ENCODE measurements at places on chromosomes 16 and 17.
A peak's percentile ranks its signal among the peaks of the same experiment; 100 is the strongest.

GRCh38 chr16:25709213-25709612 is 17.5 kb downstream of the HS3ST4 start:
- no peaks in the 10 kb centered on the region for H3K27me3 ChIP-seq
- no peak overlapping the region for H3K27ac ChIP-seq
- peak; percentile 11 for DNase-seq
- H3K4me3 ChIP-seq: no peak overlapping the region

- no peak overlapping the region for H3K4me3 ChIP-seq
- no peaks in the 10 kb centered on the region for H3K36me3 ChIP-seq
- H3K27ac ChIP-seq: no peak overlapping the region
- no peak for DNase-seq
Observed at GRCh38 chr16:11109566-11109965, 146.4 kb downstream of the SOCS1 start.

- no peak for DNase-seq
- H3K4me1 ChIP-seq: no peaks in the 10 kb centered on the region
- no peak overlapping the region for H3K27ac ChIP-seq
- no peak overlapping the region for H3K4me3 ChIP-seq
- H3K27me3 ChIP-seq: no peaks in the 10 kb centered on the region
Observed at GRCh38 chr17:47368262-47368661, 44.5 kb downstream of the EFCAB13 start.

DNA sequence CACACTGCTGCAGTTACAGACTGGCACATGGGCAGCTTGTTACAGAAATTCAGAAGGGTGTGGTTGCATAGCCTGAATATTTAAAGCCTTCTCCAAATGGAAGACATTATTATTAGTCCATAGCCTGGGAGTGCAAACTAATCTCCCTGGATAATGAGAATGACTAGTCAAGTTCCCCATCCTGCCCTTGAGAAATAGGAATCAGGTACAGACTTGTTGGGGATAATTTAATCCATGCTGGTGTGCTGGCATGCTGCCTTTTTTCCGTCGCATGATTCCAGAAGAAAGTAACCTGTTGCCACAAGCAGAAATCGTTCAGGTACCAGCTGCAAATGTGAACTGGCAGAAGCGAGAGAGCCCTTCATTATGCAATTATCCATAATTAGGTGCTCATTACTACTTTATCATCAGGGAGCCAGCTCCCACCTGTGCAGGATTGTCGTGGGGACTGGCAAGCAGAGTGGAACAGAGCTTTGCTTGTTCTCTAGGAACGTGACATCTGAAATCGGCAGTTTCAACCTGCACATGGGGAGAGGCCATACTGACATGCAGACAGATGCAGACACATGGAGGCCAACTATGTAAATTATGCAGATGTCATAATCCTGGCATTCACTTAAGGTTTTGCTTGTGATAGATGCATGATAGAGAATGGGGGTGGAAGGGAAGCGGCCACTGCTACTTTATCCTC is 419.4 kb downstream of the PMP22 start:
- H3K4me1 ChIP-seq: peaks cover 6% of the 10 kb centered on the region
- no peaks in the 10 kb centered on the region for H3K36me3 ChIP-seq
- H3K27ac ChIP-seq: no peak overlapping the region
- no peak for DNase-seq

DNA sequence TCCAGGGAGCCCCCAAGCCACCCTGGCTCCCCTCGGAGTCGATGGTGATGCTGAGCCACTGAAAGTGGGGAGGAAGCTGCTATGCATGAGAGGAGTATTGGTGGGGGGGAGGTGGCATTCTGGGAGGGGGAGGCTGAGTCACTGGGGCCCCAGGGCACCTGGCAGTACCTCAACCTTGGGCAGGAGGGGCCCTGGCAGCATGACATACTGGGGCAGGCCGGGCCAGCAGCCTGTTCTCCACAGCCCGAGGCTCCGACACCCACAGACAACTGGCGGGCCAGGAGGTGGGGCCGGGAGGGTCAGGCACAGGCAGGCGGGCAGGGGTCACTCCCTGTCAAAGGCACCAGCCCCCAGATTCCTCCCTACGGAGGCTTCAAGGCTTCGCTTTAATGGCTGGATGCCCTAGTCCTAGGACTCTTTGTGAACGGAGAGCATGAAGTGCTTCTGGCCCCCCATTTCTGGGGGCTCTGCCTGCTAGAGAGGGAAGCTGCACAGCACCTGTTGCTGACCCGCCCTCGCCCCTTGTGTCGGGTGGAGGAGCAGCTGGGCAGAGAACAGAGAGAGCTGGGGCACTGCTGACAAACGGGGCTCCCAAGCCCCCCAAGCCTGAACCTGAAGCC is 928 bp downstream of the CASKIN2 start:
- no peak overlapping the region for H3K27ac ChIP-seq
- H3K4me1 ChIP-seq: no peaks in the 10 kb centered on the region
- H3K4me3 ChIP-seq: peak overlapping the region; percentile 87
- no peaks in the 10 kb centered on the region for H3K36me3 ChIP-seq
- no peak for DNase-seq
- no peaks in the 10 kb centered on the region for H3K27me3 ChIP-seq

- no peak overlapping the region for H3K27ac ChIP-seq
- no peaks in the 10 kb centered on the region for H3K27me3 ChIP-seq
- H3K4me1 ChIP-seq: peaks cover 10% of the 10 kb centered on the region
- H3K4me3 ChIP-seq: no peak overlapping the region
- no peak for DNase-seq
Observed at GRCh38 chr16:13959626-13960025, 39.7 kb downstream of the ERCC4 start.

DNA sequence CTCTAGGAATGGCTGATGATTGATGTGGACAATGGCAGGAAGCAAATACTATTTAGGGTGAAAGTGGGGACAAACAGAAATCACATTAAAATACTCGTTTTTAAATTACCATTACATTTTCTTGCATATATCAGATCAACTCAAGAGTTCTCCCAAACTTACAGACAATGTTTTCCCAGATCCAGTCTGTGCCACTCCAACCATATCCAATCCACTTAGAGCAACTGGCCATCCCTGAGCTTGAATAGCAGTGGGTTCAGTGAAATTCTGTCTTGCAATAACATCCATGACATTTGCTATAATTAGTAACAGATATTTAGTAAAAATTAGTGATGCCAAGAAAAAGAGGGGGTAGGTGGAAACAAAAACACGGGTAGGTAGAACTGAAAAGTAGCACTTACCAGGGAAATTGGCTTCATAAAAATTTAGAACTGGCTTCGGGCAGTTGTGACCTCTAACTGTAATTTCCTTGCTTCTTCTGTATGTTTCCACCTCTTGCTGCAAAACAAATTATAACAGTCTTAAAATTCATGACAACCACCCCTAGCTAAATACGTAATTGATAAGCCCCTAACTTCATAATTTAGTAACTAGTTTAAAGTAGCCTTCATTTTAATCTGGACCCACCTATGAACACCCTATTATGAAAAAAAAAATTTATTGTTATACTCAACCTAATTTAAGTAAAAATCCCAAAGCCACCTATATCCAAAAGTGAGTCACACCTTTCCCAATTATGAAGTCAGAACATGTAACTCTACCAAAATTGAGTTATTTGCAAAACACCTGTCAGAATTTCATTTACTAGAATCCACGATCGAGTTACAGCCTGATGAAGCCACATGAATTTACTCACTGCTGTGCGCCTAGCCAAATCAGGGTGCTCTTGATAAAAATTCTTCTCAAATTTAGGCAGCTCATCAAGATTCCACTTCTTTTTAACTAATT is 2.0 kb downstream of the DDX5 start:
- H3K27ac ChIP-seq: no peak overlapping the region
- H3K4me1 ChIP-seq: peaks cover 26% of the 10 kb centered on the region
- H3K4me3 ChIP-seq: peak overlapping the region; percentile 93
- H3K27me3 ChIP-seq: no peaks in the 10 kb centered on the region

GRCh38 chr16:11780991-11781680 is 15.9 kb downstream of the ZC3H7A start:
- DNase-seq: no peak
- H3K4me3 ChIP-seq: no peak overlapping the region
- no peaks in the 10 kb centered on the region for H3K4me1 ChIP-seq
- no peaks in the 10 kb centered on the region for H3K27me3 ChIP-seq
- H3K27ac ChIP-seq: no peak overlapping the region

- peaks cover 7% of the 10 kb centered on the region for H3K36me3 ChIP-seq
- peak overlapping the region; percentile 31 for H3K27ac ChIP-seq
- no peaks in the 10 kb centered on the region for H3K27me3 ChIP-seq
- DNase-seq: peak; percentile 32
- H3K4me1 ChIP-seq: peaks cover 24% of the 10 kb centered on the region
Observed at GRCh38 chr17:35710950-35711349, 20.5 kb upstream of the RASL10B start.

DNA sequence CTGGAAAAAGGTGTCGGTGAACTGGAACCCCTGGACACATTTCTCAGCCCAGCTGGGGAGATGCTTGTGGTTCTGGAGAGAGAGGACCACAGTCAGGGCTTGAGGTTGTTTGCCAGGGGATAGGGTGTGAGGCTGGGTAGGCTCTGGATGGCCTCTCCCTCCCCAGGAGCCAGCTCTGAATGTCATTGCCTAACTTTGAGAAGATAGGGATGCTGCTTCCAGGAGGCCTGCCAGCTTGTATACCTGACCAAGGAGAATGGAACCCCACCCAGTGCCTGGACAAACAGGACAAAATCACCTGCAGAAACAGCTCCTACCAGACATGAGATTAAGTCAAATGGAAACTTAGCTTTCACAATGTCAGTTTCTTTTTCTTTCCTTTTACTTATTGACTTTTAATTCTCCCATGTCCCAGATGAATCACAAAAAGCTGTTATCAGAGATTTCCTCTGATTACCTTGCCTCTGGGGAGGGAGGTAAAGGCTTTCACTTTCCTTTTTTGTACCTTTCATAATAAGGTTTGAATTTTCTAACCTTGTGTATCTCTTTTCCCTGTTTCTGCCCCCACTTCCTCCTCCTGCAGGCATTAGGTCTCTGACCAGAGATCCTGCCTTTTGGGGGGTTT is 29.8 kb upstream of the PLLP start:
- no peak overlapping the region for H3K27ac ChIP-seq
- peaks cover 6% of the 10 kb centered on the region for H3K4me1 ChIP-seq
- H3K4me3 ChIP-seq: no peak overlapping the region
- DNase-seq: no peak
- H3K36me3 ChIP-seq: no peaks in the 10 kb centered on the region

GRCh38 chr16:87028481-87029320 is 288.5 kb downstream of the C16orf95 start:
- H3K4me3 ChIP-seq: no peak overlapping the region
- no peak for DNase-seq

GRCh38 chr16:31505483-31505882 is 2.7 kb downstream of the RUSF1 start:
- H3K27ac ChIP-seq: no peak overlapping the region
- H3K27me3 ChIP-seq: no peaks in the 10 kb centered on the region
- DNase-seq: no peak
- no peaks in the 10 kb centered on the region for H3K36me3 ChIP-seq

DNA sequence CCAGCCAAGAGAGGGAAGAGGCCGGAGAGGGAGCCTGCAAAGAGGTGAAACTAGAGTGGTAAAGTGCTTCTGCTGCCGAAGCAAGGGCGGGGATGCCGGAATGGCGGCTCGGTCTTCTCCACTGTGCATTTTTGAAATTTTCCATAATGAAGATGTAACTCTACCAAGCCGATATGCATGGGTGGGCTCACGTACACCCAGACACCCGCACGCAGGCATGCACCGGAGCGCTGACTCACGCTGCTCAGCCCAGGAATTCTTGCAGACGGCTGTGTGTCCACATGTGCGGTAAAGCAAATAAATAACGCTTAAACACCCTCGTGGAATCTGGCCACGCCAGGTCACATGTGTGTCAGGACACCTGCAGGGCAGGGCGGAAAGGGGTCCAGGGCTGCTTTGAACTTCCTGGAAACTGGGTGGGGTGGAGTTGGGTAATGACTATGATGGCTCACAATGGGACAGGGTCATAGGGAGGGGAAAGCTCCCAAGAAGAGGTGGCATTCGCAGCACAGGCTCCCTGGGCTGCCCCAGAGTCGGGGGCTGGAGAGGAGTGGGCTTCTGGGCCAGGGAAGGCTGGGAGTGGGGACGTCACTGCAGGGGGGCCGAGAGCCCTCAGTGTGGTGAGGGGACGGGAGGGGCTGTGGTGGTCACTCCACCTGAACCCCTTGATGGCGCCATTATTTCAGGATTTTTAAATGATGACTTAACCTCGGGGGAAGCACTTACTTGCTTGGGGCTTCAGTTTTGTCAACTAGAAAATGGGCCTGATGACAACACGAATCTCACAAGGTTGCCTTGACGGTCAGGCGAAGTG is 265.5 kb downstream of the PARN start:
- H3K4me1 ChIP-seq: no peaks in the 10 kb centered on the region
- no peak overlapping the region for H3K27ac ChIP-seq
- no peaks in the 10 kb centered on the region for H3K27me3 ChIP-seq
- no peaks in the 10 kb centered on the region for H3K36me3 ChIP-seq
- peak; percentile 43 for DNase-seq

GRCh38 chr17:30388321-30389179 is 9.8 kb downstream of the CPD start:
- H3K27ac ChIP-seq: no peak overlapping the region
- no peak overlapping the region for H3K4me3 ChIP-seq
- H3K27me3 ChIP-seq: no peaks in the 10 kb centered on the region
- H3K36me3 ChIP-seq: peaks cover 9% of the 10 kb centered on the region

DNA sequence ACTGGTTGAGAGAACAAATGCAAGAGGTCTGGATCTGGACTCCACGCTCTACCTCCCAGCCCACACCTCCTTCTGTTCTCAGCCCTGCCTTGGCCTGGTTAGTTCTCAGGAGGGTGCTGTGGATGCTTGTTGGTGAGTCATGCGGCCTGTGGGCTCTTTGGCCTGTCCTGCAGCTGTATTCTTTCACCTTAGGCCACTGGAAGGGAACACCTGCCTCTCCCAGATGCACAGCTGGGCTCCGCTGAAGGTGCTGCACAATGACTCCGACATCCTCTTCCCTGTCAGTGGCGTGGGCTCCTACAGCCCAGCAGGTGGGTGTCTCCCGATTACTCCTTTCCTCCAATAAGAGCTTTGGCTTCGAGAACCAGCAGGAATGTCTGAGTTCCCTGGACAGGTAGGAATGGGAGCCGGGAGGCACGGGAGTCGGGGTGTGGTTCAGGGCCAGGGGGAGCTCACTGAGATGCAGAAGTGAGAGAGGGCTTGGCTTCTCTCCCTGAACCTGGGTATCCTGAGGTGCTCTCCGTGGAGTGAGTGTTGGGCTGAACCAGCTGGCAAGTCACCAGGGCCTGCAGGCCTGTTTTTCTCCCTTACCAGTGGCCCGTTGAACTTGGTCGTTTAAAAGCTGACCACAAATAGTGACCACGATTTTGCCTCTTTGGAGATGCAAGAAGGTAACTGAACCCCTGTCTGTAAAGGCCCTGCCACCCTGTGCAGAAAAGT is 85.0 kb downstream of the SNX29 start:
- no peak overlapping the region for H3K4me3 ChIP-seq
- no peaks in the 10 kb centered on the region for H3K27me3 ChIP-seq
- no peak overlapping the region for H3K27ac ChIP-seq
- H3K4me1 ChIP-seq: no peaks in the 10 kb centered on the region

DNA sequence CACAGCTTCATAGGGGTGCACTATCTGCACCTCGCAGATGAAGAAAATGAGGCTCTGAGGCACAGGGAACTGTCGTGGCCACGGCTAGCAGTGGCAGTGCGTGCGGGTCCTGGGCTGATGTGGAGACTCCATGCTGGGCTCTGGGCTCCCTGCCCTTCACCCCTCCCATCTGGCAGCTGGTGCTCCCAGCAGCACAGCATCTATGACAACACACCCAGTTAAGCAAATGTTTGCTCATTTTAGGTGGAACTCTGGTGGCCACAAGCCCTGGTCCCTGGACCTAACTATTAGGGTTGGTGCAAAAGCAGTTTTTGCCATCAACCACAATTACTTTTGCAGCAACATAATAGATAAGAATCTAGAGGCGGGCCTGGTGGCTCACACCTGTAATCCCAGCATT is 30.9 kb downstream of the IFT140 start:
- no peak for DNase-seq
- H3K4me3 ChIP-seq: no peak overlapping the region
- no peaks in the 10 kb centered on the region for H3K36me3 ChIP-seq
- no peaks in the 10 kb centered on the region for H3K27me3 ChIP-seq
- H3K4me1 ChIP-seq: no peaks in the 10 kb centered on the region
- no peak overlapping the region for H3K27ac ChIP-seq
